ENCODE measurements at places on chromosomes 3 and 15. TPM values are rescaled to one million over a fixed set of nuclear protein-coding genes. Genes with fewer than 3 reads are reported as not detected.

ACAN gene
- not detected for total RNA-seq

TBL1XR1 gene
- 102 TPM for total RNA-seq

ACAP2 gene
- 14.3 TPM for total RNA-seq

CFAP91 gene
- 0.44 TPM for total RNA-seq

CLSTN2 gene
- 7.0 TPM for total RNA-seq

CPLX3 gene
- total RNA-seq, result 1.2 TPM

ALDH1L1 gene
- 24.3 TPM for total RNA-seq

SEMA5B gene
- 5.3 TPM for total RNA-seq

RBM5 gene
- total RNA-seq, result 58.4 TPM

GOLGA8O gene
- 1.2 TPM for total RNA-seq

TRAT1 gene
- not detected for total RNA-seq

TGM4 gene
- not detected for total RNA-seq

FOXB1 gene
- total RNA-seq, result not detected

POPDC2 gene
- 512 TPM for total RNA-seq

CELF6 gene
- 1.5 TPM for total RNA-seq

MYZAP gene
- 934 TPM for total RNA-seq

GHRL gene
- total RNA-seq, result 0.25 TPM

TM6SF1 gene
- 4.7 TPM for total RNA-seq

WDR93 gene
- not detected for total RNA-seq

CD276 gene
- 32.4 TPM for total RNA-seq

LRRC57 gene
- 15.0 TPM for total RNA-seq

MOBP gene
- not detected for total RNA-seq

All from left ventricle myocardium inferior (tissue), 1 donor.